Stimulated activated CD4-positive, alpha-beta T cell treated with anti-CD3 and anti-CD28 coated beads, Interleukin-1b, Interleukin-23, amount 100 ng/mL, for 24 hours (primary cell): ENCODE measurements at places on chromosomes 13 and 19.

DNA sequence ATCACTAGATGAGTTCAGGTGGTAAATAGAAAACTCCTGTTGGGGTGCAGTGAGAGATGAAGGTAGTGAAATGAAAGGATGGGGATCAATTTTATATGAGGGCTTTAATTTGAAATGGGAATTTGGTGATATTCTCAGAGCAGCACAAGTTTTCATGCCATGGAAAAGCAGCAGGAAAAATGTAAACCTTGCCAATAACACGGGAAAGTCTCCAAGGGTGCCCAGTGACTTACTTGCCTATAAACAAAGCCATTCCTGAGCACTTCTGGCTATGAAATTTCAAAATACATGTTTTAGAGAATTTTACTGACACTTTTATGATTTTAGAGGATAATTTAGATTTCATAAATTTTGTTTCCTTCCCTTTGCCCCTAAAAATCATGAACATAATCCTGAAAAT, 16.4 kb upstream of the FLT3 start:
- DNase-seq = no peak

DNA sequence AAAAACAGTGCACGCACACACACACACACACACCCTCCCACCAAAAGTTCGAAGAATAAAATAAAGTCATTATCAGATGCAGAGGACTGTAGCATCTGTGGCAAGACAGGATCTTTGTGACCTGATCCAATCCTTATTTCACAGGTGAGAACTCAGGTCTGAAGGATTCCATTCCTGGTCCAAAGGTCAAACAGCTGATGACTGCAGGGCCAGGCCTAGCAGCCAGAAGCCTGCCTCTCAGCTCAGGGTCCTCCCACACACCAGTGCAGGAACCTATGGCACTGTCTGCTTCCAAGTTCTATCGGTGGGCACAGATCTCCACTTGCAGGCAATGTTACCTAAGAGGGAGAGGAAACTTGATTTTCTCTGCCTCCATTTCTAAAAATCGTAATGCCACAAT, 57.5 kb downstream of the SERP2 start:
- no peak for DNase-seq

DNA sequence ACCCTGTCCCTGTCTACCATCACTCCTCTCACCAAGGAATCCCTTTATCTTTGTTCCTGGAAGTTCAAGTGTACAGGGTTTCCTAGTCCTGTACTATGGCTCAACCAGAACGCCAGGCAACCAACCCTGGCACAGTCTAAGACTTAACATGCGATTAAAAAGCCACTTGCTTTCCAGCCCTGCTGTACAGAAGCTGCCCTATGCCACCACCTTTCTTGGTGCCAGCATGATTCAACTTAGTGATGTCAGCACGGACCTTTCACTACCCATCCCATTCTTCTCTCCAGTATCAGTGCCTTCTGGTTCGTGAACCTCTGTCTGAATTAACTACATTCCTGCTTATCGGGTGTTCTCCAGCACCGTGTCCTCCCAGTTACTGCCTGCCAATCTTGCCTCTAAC, 151.1 kb downstream of the KLF12 start:
- DNase-seq = no peak

DNA sequence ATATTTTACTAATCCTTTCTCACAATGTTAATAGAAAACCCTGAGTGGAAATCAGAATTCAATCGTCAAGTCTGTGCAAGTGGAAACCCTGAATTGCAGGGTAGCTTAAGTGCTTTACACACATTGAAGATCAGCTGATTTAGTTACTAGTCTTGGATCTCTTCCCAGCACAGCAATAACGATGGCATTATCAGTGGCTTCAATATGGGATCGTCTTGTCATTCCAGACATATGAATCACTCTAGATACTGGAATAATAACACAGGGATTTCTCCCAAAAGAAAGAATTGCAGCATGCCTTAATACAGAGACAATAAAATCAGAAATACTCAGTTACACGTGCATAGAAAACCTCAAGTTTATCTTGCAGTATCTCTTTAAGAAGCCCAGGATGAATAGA, 12.6 kb upstream of the METTL21C start:
- DNase-seq = no peak

GRCh38 chr13:74761801-74762757, 627.9 kb upstream of the KLF12 start:
- no peak for DNase-seq

- no peak for DNase-seq
Measured at GRCh38 chr19:13092158-13092543, 10.5 kb downstream of the LYL1 start.

DNA sequence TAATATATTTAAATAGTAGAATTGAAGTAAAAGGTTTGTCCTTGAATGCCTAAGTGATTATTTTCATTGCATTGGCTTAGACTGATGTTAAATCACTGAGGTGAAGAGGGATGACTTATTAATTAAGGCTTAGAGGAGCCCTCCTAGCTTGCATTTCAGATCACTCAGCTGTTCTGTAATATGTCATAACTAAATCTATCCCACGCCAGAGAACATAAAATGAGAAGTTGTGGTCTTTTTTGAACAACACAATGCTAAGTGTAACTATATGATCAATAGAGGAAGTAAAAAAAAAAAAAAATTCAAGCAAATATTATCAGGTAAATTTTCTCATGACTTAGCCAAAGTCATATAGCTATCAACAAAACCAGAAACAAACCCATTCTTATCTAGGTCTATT, 752.2 kb downstream of the GPC5 start:
- no peak for DNase-seq

GRCh38 chr19:38055655-38056521, 148.9 kb downstream of the SIPA1L3 start:
- DNase-seq = no peak

- DNase-seq = no peak
Measured at GRCh38 chr13:111117289-111117688, 2.2 kb downstream of the ARHGEF7 start.

- DNase-seq = no peak
Measured at GRCh38 chr13:50401721-50402465, 386.6 kb downstream of the KCNRG start.

GRCh38 chr13:51644654-51645053, 60.4 kb downstream of the WDFY2 start:
- DNase-seq = no peak

DNA sequence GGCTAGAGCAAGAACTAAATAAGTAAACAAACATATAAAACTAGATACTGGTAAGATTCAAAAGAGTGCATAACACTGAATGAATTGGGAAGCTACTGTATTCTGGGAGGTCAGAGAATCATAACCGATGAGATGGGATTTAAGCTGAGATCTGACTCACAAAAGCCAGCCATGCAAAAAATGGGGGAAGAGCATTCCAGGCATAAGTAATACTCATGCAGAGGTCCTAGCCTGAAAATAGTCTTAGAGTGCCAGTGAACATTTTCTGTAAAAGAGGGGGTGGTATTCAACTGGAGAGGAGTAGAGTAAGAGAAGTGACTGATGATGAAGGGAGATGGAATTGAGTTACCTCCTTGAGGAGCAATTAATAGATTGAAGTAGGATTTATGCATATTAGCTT, 872.0 kb upstream of the GPC6 start:
- DNase-seq = no peak

DNA sequence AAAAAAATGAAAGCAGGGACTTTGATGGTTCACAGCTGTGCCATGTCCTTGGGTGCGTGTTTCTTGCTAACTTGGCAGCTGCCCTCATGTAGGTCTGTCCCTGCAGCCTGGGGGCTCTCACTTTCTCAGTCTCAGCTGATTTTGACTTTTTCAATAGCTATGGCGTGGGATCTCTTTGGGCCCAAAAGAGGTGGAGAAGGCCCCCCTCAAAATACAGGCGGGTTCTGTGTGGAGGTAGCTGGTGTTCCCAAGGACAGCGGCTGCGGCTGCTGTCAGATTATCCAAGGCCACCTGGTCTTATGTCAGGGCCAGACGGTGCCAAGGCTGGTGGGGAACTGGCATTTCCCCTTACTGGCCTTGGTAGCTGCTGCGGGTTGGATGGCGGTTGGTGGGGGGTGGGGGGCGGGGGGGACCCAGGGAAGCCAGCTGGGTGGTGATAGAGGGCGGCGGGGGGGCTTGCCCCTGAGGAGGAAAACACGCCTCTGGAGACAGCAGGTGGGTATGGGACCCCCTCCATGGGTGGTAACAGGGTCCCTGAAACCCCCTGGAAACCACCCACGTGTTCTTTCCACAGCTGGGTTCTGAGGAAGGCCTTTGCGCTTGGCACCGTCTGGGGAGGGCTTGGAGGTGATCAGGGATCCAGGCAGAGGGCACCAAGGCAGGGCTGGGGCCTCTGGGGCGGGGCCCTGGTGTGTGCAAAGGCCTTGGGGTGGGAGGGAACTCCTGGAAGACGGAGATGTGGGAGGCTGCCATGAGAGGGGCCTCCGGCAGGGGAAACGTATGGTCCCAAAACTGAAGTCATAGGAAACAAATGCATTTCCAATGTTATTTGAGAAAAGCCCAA, 4.1 kb downstream of the TIMM13 start:
- no peak for DNase-seq

- no peak for DNase-seq
Measured at GRCh38 chr19:12792051-12792852, 966 bp downstream of the JUNB start.

DNA sequence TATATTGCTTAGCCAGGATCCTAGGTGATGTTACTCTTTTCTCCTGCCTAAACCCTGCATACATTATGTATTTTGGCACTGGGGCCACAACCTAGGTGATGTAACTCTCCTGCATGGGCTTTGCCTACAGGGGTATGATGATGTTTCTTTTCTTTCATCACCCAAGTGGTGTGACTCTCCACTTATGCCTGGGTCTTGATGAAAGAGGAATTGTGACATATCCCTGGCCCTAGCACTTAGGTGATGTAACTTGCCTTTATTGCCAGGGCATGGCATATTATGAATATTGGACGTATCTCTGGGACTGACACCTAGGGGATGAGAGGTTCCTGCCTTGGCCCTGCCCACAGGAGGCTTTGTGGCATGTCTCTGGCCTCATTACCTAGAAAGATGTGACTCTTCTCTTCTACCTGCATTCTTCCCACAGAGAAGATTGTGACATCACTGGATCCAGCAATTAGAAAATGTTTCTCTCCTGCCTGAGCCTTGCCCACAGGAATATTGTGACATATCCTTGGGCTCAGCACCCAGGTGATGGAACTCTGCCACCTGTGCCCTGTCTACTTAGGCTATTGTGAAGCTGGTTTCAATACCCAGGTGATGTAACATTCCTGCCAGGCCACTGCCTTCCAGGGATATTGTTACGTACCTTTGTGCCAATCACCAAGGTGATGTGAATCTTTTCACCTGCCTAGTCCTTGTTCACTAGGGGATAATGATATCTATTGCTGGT, 27.3 kb upstream of the ZNF254 start:
- DNase-seq = no peak

DNA sequence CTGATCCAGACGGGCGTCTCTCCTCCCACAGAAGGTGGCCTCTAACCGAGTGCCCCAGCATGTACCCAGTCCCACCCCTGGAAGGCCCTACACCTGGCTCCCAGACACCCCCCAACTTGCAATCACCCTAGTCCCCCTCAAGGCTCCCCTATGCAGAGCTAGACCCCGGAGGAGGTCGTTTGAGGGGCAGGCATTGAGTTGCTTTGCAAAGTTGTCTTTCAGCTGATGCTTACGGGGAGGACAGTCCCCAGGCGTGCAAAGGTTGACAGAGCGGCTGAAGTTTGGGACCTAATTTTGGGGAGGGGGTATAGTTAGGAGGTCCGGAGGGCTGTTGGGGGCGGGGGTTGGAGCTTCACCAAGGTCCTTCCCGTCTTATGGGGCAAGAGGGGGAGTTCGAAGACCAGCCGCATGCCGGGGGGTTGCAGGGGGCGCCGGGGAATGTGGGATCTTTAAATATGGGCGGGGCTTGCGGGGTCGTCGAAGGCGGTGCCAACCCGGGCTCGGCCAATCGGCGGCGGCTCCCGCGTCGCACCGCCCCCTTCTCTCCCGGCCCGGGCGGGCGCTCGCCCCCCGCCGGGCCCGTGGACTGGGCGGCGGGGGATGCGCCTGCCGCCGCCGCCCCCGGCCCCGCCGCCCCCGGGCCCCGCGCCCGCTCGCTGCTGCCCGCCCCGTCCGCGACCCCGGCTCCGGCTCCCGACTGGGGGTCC, at the start of gene KCNN1:
TSS of gene KCNN1 (plus strand) at position 558 of the 707 bp plus-strand sequence. CDS start 6,782 bp downstream, outside the sequence.
- DNase-seq = no peak

DNA sequence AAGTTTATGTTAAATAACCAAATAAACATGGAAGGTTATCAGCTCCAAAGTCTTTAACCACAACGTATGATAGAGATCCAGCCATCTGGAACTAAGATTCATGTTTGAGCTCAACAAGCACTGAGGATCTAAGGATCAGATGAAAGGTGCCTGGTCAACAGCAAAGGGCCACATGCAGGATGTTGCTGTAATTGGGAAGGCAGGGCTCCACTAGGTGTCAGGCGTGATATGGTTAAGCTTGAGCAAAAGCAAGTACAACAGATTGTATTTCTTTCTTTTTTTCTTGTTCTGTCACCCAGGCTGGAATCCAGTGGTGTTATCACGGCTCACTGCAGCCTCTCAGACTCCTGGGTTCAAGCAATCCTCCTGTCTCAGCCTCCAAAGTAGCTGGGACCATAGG, 12.0 kb downstream of the EBPL start:
- no peak for DNase-seq

DNA sequence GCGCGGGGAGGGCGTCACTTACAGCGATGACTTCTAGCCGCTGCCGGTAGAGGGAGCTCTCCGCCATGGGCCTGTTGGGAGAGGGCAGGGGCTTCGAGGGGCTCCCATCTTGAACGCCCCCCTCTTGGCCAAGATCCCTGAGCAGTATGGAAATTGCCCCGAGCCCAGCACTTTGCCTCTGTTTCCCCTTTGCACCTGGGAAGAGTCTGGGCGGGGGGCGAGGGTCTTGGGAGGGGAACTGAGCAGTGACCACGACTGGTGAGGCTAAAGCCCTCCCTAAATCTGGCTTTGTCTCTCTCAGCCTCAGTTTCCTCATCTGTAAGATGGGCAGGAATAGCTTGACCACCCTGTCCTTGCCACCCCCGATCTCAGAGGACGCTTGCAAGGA, 2.8 kb downstream of the PALM3 start:
- DNase-seq = peak; percentile 41

- no peak for DNase-seq
Measured at GRCh38 chr13:85816413-85816812, 17.2 kb upstream of the SLITRK6 start.
